ENCODE measurements at places on chromosomes 5 and 9.
A peak's percentile ranks its signal among the peaks of the same experiment; 100 is the strongest.

DNA sequence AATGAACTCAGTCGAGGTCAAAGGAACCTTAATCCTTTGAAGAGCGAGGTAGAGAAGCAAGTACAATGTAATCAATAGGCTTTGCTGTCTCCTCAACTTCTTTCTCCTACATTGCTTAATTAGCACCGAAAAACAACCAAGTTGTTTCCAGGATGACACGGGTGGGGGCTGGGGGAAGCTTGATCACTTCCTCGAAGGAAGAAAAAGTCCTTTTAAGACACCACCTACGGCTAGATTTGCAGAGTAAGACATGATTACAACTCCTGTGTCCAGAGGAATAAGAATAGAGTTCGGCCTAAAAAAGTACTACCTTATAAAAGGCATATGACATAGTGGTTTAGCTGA lies 811 bp upstream of the ARRDC3 start:
- DNase-seq = peak; percentile 20

DNA sequence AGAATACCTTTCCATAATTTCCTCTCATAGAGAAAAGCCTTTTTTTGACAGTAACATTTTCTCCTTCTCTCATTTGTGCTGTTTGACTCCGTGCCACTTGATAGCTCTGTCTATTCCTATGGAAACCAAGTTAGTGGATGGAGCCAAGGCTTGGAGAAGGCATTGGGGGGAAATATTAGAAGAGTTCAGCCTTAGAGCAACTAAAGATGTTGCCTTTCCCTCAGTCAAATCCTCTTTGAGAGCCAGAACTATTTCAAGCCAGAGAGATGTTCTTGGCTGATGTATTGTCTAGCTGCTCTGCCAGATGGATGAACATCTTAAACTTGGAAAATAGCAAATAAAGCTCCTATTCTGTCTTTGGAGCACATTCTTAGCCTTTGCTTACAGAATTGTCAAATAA lies 112.4 kb downstream of the INVS start:
- DNase-seq = no peak

DNA sequence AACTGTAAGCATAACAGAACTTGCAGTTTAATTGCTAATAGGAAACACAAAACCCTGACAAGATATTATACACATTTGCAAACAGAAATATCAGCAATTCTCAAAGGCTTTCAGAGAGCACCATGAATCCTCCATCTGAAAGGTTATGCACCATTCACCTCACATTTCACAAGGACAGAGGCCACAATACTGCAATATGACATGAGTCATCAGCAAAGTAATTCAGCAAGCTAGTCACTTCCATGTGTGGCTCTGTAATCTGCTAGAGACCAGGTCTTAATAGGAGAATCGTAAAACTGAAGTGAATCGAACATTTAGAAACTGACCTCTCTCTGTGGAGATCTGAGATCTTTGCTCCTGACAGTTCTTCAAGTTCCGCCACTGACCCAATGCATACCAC lies 28.3 kb downstream of the IARS1 start:
- no peak for DNase-seq

GRCh38 chr5:83331842-83332241 lies 139.7 kb upstream of the VCAN start:
- DNase-seq = no peak

DNA sequence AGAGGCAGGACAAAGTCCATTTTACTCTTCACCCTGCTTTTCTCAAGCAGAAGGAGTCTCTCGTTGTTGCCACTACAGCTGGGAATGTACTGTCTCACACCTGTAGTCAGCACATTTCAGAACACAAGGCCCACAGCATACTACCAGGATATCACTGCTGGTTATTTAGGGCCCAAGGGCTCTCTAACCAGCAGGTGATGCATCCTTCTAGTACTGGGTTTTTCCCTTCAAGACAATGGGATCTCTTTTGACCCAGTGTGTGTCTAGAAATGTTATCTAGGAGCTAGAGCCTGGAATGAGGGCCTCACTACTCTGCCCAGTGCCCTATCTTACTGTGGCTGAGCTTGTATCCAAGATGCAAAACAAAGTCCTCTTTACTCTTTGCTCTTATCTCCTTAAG lies 235.1 kb upstream of the PRR16 start:
- DNase-seq = no peak

- no peak for DNase-seq
Measured at GRCh38 chr5:109063223-109063622, 315.5 kb downstream of the FER start.

DNA sequence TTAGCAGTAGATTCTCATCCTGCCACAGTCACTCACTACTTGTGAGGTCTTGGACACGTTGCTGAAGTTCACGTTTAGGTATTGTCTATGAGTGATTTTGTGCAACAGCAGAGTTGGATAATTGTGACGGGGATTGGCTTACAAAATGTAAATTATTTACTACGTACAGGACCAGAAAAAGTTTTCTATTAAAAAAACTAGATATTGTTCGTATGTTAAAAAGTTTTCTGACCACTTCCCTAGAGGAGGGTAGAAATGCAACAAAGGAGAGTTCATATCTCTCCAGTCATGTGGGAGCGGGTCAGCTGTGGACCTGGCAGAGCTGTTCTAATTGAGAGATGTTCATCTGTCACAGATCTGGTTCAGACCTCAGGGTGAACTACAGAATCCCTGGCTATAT lies 976.1 kb upstream of the NUDT12 start:
- no peak for DNase-seq

GRCh38 chr9:136342181-136343120 lies 15.1 kb downstream of the GPSM1 start:
- DNase-seq = peak; percentile 46

- DNase-seq = no peak
Measured at GRCh38 chr5:84614906-84615305, 230.2 kb upstream of the EDIL3 start.

Measured in CD8-positive, alpha-beta T cell (primary cell).